Endothelial cell (in vitro differentiated cells): ENCODE measurements at places on chromosomes 6 and 20.
A peak's percentile ranks its signal among the peaks of the same experiment; 100 is the strongest.

DNA sequence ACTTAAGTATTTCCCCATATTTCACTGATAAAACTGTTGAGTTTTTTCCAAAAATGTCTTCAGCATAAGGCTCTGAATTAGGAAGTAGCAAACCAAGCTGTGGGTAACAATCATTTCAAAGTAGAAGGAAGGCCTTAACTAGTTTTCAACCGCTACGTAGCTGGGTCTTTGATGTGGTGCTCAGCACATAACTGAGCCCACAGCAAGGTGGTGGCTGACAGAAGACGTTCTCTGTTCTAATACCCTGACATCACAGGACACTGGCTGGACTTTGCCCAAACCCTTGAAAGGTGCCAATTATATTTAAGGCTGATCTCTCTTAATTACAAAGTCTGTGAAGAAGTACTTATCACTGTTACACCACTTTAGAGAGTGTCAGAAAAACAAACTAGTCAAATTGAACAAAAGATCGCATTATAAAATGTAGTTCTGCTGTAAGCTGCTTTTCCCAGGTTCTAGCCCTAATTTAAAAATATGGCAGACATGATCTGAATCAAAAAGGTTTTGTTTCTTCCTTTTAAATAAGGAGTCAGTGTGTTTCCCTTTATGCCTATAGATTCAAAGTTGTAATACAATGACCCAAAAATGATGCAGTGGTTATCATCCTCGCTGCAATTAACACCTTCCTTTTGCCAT is 26.7 kb downstream of the MAN1A1 start:
- no peak for DNase-seq

DNA sequence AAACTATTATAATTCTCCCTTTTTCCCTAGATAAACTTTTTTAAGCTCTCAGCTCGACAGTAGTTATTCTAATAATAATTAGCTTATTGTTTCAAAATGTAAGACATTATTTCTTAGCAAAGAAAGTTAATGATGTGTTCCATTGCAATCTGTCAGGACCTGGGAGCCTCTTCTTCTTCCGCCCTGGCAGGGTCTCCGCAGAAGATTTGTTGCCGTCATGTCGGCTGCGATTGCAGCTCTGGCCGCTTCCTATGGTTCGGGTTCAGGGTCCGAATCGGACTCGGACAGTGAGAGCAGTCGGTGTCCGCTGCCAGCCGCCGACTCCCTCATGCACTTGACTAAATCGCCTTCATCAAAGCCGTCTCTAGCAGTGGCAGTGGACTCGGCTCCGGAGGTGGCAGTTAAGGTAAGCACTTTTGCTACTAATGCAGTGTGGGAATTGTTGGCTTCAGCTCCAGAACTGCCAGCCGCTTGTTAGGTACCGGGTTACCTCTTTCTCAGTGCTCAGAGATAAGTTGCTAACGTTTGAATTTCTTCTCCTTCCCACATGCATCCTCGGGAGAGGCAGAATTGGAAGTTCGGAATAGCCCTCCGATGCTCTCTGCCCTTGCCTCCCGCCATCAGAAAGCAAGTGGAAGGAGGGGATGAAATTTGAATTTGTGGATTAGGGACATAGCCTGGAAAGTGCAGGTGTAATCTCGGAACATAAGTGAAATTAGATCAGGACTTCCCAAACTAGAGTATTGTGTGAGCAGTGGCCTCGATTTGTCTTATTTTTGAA is at the start of gene CDC40:
CDC40 (plus strand) TSS at position 200 of the 781 bp plus-strand sequence; CDS start at position 218, 18 bp downstream.
- peak; percentile 43 for DNase-seq

DNA sequence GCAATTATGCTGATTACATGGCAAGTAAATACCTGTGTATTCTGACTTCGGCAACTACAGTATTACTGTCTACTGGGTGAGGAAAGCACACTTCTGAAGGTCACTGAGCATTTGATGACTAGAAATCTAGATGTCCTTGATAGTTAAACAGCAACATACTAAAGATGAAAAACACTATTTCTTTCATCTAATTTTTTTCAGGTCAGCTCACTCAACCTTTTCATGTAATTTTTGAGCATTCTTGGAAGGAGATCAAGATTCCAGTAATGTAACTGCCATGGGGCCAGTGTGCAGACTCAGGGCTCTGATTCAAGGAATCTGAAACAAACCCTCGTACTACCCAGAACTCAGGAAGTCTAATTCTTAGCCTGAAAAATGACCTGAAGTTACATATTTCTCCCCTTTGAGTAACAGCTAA is 222.6 kb upstream of the TAB2 start:
- DNase-seq: no peak

GRCh38 chr6:105274678-105275077 is 94.9 kb upstream of the POPDC3 start:
- DNase-seq: no peak

- no peak for DNase-seq
Measured at GRCh38 chr6:123127807-123128206, 131.8 kb downstream of the CLVS2 start.

DNA sequence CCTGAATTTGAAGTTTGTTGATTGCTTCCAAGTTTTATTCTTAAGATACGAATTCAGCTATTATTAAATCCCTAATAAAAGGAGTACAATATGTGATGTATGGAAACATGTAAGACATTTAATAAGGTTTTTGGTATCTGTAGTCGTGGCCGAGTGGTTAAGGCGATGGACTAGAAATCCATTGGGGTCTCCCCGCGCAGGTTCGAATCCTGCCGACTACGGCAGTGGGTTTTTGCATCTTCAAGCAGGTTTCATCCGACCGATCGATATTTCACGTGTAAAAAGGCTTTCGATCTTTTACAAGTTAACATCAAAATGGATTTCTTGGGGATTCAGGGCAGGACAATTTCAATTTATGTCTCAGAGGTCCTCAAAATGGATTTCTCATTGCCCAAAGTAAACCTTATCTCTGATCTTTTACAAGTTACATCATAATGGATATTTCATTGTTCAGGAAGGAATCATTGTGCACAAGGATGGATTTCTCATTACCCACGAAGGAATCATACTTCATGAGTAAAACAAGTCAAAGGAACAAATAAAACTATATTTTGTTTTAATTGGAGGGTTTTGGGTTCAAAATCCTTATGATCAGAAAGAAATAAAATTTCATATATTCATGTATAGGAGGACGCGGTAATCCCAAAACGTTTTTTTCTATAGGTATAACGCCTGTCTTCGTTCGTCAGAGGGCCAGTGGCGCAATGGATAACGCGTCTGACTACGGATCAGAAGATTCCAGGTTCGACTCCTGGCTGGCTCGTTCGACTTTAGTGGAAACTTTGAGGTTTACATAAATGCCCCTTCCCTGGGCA is 37.3 kb upstream of the BTN3A2 start:
- DNase-seq: peak; percentile 73

DNA sequence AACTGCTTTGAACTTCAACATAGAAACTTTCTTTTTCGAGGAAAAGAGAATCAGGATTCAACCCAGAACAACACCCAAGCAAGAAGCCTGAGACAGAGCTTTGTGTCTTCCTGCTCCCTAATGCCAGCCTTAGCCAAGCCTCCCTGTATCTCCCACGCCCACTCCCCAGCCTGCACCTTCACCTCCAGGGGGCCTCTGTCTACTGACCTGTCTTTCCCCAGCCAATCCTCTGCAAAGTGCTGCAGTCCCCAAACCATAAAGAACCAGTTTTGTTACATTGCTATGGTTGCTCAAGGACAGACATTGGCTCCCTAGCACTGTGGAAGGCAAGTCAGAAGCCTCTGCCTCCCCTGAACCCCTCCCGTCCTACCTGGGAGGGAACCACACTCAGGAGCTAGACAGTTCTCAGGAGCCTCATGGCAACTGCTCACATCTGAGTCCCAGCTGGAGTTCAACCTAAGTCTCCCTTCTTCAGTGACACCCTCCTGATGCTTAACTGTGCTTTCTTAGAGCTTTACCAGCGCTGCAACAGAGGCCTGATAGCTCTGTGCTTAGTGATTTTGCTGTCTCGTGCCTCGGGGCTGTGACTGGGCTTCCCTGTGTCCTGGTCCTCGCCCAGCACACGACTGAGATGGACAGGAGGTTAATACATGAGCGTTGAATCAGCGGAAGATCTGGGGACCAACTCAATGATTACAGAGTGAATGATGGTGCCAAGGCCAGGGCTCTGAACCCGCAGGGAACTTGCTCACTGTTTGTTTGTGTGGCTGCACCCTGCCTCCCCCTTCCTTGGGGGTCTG is 101.5 kb upstream of the DUSP22 start:
- peak; percentile 22 for DNase-seq

GRCh38 chr6:117226778-117227177 is 38.6 kb upstream of the VGLL2 start:
- no peak for DNase-seq

DNA sequence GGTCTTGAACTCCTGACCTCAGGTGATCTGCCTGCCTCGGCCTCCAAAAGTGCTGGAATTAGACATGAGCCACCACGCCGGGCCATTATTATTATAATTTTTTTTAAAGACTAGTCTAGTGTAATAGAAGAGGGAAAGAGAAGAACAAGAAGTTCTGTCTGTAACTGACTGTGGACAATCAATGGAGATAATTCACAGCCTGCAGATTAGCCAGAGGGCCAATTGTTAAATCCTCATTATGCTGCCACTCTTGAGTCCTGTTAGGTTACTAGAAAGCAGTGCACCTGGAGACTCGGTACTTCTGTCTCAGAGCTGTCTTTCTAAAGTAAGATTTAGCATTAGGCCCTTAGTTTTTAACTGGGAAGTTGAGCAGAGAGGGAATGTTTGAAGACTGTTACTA is 37.5 kb downstream of the CARMIL1 start:
- DNase-seq: no peak
